Neural progenitor cell (in vitro differentiated cells): ENCODE measurements at places on chromosomes 6 and 20. TPM values are rescaled to one million over a fixed set of nuclear protein-coding genes. Genes with fewer than 3 reads are reported as not detected.

The PLN gene
- total RNA-seq, result not detected in 2 replicates

The NKX2-4 gene
- total RNA-seq, result not detected in 2 replicates

DNA sequence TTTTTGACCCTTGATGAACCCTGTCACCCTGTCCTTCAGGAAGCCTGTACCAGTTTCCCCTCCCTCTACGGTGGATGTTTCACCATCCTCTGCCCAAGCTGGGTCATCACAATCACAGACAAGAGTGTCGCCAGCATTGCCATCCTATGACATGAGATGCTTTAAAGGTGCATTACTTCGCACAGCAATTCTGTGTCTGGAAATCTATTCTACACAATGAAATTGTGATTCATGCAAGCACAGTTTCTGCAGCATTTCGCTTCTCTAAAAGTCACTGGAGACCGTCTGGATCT lies 2.5 kb upstream of the ULBP2 start:
- DNase-seq, result no peak

GRCh38 chr6:150334790-150335783 lies 33.7 kb upstream of the IYD start:
- peak; percentile 59 for DNase-seq

DNA sequence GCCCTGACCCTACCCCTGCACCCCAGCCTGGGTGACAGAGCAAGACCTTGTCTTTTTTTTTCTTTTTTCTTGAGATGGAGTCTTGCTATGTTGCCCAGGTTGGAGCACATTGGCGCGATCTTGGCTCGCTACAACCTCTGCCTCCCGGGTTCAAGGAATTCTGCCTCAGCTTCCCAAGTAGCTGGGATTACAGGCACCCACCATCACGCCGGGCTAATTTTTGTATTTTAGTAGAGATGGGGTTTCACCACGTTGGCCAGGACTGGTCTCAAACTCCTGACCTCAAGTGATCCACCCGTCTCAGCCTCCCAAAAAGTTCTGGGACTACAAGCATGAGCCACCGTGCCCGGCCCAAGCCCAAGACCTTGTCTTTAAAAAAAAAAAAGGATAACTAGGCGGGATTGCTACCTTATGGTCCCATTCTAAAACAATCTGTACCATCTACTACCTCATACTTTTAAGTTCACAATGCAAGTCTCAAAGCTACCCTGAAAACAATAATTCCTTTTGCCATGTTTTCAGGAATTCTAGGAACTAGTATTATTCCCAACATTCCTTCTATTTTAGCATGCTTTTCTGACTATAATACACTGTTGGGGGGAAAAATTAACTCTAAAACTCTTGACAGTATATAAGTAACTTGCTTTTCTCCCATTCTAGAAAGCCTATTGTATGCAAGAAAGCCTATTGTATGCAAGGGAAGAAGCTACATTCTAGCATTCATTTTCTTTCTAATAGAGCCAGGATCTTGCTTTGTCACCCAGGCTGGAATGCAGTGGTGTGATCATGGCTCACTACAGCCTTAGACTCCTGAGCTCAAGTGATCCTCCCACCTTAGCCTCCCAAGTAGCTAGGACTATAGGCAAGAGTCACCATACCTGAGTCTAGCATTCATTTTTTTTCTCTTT lies 6.6 kb downstream of the TUBB start:
- no peak for DNase-seq
